ENCODE measurements at places on chromosomes 5 and 9.

DNA sequence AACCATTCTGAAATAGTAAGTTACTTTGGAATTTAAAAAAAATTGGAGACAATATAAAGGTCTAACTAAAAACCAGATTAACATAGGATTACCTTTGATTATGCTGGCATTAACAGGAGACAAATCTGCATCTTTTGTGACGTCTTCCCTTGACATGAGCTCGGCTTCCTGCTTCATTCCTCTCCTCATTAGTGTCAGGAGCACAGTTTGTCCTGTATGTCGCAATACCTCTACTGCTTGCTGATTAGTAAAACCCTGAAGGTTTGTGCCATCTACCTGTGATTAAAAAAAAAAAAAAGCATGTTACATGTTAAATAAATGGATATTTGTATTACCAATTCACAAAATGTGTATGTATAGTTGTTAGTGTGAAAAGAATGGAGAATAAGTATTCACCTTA is 73.7 kb downstream of the MPDZ start:
- peak; percentile 5 for DNase-seq

DNA sequence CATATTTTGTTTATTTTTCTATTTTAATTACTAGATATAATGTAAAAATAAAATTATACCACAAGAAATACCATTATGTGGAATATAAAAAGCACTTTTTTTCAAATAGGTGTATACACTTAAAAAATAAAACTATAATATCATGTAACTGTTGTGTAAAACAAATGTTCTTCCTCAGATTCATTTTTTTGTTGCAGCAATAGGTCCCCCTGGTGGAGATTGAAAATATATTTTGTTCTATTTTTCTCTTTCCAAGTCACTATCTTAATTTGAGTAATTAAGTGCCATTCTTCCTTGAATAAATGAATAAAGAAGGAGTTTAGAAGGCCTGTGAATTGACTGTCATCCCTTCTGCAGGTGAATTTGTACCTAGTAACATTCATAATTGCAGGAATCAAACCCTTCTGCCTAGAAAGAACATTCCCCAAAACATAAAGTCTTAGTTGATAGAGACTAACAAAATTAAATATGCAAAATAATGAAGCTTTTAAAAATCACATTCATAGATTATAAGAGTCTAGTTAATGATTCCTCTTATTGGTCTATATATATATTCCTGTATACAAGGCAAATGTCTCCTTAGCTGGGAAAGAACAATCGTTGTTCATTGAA is 23.4 kb downstream of the CETN3 start:
- peak; percentile 25 for DNase-seq

DNA sequence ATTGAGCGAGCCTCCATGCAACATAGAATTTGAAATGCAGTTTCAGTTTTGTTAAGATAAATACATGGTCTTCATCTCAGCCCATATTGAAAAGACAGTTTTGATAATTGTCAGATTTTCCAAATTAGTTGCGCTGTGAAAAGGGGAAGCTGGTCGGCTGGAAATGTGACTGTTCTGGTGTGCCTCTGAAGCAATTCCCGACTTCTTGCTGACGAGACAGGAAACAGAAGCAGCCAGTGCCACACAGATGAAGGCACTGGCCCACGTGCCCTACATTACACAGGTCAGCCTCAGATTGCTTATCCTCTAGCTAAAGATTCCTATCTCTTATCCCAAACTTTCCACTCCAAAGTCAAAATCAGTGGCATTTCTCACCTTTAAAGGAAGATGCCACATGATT is 214.1 kb upstream of the TLE4 start:
- DNase-seq, result no peak

GRCh38 chr9:75869236-75869635 is 21.2 kb upstream of the PCSK5 start:
- DNase-seq, result no peak

- no peak for DNase-seq
Observed at GRCh38 chr5:142796492-142797109, 26.4 kb downstream of the ARHGAP26 start.

DNA sequence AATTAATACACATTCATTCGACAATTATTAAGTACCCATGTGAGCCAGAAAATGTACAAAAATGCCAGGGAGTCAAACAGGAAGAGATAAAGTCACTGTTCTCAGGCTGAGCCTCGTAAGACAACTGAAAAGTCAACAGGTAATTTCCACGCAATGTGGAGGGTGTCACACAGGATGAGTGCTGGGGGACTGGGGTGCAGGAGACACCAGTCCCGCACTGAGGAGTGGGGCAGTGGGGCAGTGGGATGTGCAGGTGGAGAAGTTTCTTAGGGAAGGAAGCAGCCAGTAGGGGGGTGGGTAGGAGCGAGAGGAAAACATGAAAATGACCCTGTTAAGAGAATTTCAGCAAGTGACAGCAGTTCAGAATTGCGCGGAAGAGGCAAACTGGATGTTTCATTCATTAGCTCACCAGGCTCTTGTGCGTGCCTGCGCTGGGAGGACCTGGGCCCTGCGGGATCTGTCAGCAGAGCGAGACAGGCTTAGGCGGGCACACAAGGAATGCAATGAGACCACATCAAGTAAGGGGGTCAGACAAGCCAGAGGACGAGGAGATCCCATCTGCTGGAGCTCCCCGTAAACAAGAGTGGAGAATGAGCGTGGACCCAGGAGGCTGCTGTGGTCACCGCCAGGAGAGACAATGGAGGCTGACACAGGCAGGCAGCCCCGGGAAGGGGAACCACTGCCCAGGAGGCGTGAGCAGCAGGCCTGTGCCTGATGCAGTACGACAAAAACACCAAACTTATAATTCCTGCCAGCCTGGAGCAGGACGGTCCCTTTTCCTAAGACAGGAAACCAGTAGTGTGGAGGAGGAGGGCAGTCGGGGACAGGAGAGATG is 21.0 kb downstream of the CAMSAP1 start:
- no peak for DNase-seq

- peak; percentile 30 for DNase-seq
Observed at GRCh38 chr5:15463231-15463980, 36.6 kb upstream of the FBXL7 start.

DNA sequence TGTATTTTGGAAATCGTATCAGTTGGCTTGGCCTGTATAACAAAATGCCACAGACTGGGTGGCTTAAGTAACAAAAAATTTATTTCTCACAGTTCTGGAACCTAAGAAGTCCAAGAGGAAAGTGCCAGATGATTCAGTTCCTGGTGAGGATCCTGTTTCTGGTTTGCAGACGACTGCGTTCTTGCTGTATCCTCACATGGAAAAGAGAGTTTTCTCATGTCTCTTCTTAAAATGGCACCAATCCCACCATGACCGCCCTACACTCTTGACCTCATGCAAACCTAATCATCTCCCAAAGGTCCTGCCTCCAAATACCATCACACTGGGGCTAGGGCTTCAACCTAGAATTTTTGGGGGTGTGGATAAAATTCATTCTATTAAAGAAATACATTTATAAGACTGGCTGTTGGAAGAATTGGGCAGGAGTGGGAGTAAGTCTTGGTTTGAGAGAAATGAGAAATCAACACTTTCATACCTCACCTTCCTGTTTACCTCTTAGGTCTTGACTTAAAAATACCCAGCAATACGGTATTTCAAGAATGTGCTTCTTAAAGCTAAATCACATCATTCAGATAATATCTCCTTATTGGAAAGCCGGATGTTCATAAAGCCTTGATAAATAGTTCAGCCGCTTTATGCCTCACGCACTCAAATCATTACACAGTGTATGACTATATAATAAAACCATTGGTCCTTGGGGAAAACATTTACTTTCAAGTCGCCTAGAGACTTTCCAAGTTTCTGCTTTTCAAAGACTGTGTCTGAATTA is 28.7 kb downstream of the PTTG1 start:
- no peak for DNase-seq
